ENCODE measurements at places on chromosomes 13 and 19. TPM values are rescaled to one million over a fixed set of nuclear protein-coding genes. Genes with fewer than 3 reads are reported as not detected.

Gene ERICH4
- total RNA-seq, result 2.3 TPM

GRCh38 chr13:85864963-85865530 lies 65.8 kb upstream of the SLITRK6 start:
- DNase-seq, result peak; percentile 34

DNA sequence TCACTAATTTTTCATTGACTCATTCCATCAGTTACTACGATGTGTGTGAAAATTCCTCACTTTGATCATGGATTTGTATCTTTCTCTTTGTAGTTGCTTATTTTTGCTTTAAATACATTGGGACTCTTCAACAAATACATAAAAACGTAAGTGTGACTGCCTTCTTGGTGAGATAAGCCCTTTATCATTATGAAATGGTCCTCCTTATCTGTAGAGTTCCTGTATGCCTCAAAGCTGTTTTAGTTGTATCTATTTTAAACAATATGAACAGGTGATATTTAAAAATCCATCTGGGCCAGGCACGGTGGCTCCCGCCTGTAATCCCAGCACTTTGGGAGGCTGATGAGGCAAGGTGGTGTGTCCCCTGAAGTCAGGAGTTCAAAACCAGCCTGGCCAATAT lies 11.3 kb downstream of the DCUN1D2 start:
- DNase-seq, result no peak

GRCh38 chr19:13830741-13831536 lies 35.7 kb downstream of the ZSWIM4 start:
- DNase-seq, result no peak

- no peak for DNase-seq
These were observed 2800.4 kb downstream of the PCDH9 start for GRCh38 chr13:64429691-64430090.

- no peak for DNase-seq
These were observed 82.0 kb downstream of the SIPA1L3 start for GRCh38 chr19:37988758-37989635.
